Central memory CD8-positive, alpha-beta T cell (primary cell): ENCODE measurements at places on chromosomes 7 and 10.

DNA sequence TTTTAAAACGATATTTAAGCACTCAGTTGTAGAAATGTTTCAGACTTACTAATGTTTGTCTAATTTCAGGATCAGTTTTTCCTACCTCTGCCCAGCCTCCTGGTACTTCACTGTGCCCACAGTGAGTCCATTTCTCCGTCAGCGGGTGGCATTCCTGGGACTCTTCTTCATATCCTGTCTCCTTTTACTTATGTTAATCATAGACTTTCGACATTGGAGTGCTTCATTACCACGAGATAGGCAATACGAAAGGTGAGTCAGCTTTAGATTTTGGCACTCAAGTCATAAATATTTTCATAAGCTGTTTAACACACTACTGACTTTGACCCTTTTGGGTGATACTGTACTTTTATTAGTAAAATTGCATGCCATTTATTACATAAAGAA lies 2.1 kb downstream of the ENTPD7 start:
- peaks cover 8% of the 10 kb centered on the region for H3K36me3 ChIP-seq
- H3K27ac ChIP-seq: no peak overlapping the region
- no peak overlapping the region for H3K4me3 ChIP-seq
- no peak for DNase-seq

DNA sequence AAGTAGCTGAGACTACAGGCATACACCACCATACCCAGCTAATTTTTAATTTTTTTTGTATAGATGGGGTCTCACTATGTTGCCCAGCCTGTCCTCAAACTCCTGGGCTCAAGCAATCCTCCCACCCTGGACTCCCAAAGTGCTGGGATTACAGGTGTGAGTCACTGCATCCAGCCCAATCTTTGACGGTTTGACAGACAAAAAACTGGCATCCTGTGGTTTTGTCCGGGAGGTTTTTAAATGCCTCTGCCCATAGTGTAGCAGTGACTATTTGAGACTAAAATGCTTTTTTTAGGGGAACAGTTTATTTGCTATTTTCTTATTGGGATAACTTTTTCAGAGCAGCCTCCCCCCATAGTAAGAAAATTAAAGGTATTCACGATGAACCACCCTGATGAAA lies 523.7 kb upstream of the GALNT17 start:
- no peak overlapping the region for H3K27ac ChIP-seq
- no peaks in the 10 kb centered on the region for H3K27me3 ChIP-seq
- no peak overlapping the region for H3K4me3 ChIP-seq
- peaks cover 2% of the 10 kb centered on the region for H3K36me3 ChIP-seq
- peaks cover 2% of the 10 kb centered on the region for H3K4me1 ChIP-seq
- DNase-seq: no peak

DNA sequence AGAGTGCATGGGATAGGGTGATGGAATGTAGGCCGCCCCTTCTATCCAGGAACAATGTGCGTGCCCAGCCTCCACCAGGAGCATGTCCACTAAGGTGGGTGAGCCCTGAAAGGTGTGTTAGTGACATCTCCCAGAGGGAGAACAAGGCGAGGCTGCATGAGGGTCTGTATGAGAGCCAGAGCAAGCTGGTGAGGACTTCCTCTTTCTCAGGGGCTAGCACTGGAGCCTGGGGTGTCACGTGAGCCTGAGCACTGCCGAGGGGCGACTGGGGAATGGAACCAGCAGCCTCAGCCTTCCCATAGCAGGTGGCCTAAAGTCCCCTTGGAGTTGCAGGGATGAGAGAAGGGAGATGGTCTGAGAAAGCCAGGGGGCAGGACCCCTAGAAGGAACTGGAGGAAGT lies 156.3 kb upstream of the COBL start:
- DNase-seq: no peak
- no peaks in the 10 kb centered on the region for H3K36me3 ChIP-seq
- H3K27ac ChIP-seq: no peak overlapping the region
- peaks cover 16% of the 10 kb centered on the region for H3K27me3 ChIP-seq

DNA sequence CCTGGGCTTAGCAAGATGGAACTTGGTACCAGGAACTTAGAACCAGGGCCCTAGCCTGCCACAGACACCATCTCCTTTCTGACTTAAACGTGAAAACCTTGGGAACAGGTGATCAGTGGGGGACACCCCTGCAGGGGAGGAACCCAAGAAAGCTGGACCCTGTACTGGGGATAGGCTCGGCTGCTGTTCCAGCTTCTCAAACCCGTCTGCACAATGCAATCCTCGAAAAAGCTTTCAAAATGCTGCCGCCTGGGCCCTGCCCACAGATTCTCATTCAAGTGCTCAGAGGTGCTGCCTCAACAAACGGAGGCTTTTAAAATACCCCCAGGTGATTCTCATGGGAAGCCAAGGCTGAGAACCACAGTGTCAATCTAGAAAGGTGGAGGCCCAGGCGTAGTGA lies 169.7 kb downstream of the ARHGAP21 start:
- no peak overlapping the region for H3K4me3 ChIP-seq
- peaks cover 34% of the 10 kb centered on the region for H3K27me3 ChIP-seq

DNA sequence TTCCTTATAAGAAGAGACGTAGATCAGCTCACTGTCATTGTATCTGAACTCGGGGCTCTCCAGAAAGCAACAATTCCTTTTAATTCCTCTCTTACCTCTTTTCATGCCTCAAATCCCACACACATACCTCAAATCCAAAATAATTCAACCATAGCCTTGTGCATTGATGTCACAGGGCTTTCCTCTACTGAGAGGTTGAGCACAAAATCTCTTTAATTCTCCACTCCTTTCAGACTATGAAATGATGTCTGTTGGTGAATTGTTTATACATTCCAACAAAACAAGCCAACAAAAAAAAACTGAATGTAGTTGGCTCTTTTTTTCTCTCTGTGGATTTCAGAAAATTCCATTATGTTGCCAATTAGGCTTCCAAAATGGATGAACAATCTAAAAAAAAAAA lies 53.2 kb downstream of the BPGM start:
- no peak for DNase-seq
- no peaks in the 10 kb centered on the region for H3K36me3 ChIP-seq
- peaks cover 9% of the 10 kb centered on the region for H3K27me3 ChIP-seq
- no peak overlapping the region for H3K27ac ChIP-seq
- H3K4me3 ChIP-seq: no peak overlapping the region

DNA sequence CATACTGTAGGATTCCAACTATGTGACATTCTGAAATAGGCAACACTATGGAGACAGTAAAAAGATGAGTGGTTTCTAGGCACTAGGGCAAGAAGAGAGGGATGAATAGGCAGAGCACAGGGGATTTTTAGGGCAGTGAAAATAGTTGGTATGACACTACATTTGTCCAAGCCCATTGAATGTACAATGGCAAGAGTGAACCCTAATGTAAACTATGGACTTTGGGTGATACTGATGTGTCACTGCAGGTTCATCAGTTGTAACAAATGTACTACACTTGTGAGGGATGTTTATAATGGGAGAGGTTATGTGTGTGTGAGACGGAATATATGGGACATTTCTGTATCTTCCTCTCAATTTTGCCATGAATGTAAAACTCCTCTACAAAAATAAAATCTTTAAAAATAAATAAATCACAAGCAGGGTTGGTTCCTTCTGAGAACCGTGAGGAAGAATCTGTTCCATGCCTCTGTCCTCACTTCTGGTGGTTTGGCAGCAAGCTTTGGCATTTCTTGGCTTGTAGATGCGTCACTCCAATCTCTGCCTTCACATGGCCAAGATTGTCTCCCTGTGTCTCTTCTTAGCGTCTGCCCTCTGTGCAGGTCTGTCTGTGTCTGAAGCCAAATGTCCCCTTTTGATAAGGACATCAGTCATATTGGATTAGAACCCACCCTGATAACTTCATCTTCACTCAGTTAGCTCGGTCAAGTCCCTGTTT lies 83.1 kb upstream of the AGBL3 start:
- H3K27me3 ChIP-seq: peaks cover 35% of the 10 kb centered on the region
- no peaks in the 10 kb centered on the region for H3K4me1 ChIP-seq
- no peak overlapping the region for H3K4me3 ChIP-seq
- no peak overlapping the region for H3K27ac ChIP-seq
- no peak for DNase-seq

GRCh38 chr10:62632071-62632809 lies 172.3 kb upstream of the ADO start:
- H3K4me3 ChIP-seq: peak overlapping the region; percentile 71
- no peaks in the 10 kb centered on the region for H3K27me3 ChIP-seq
- H3K36me3 ChIP-seq: peaks cover 4% of the 10 kb centered on the region
- H3K4me1 ChIP-seq: peaks cover 11% of the 10 kb centered on the region
- H3K27ac ChIP-seq: peak overlapping the region; percentile 97

- no peaks in the 10 kb centered on the region for H3K27me3 ChIP-seq
- no peak overlapping the region for H3K4me3 ChIP-seq
- H3K27ac ChIP-seq: no peak overlapping the region
- peaks cover 11% of the 10 kb centered on the region for H3K36me3 ChIP-seq
- DNase-seq: no peak
Measured at GRCh38 chr7:87548123-87548919, 52.4 kb downstream of the ABCB1 start.

- H3K27me3 ChIP-seq: no peaks in the 10 kb centered on the region
- H3K27ac ChIP-seq: no peak overlapping the region
- H3K4me1 ChIP-seq: no peaks in the 10 kb centered on the region
- H3K4me3 ChIP-seq: no peak overlapping the region
- H3K36me3 ChIP-seq: no peaks in the 10 kb centered on the region
Measured at GRCh38 chr10:71081912-71082311, 130.5 kb upstream of the UNC5B start.

- no peak for DNase-seq
- no peak overlapping the region for H3K27ac ChIP-seq
- H3K4me3 ChIP-seq: no peak overlapping the region
- no peaks in the 10 kb centered on the region for H3K27me3 ChIP-seq
Measured at GRCh38 chr10:35765996-35766395, 123.9 kb upstream of the FZD8 start.

GRCh38 chr7:25775999-25776743 lies 375.8 kb upstream of the NFE2L3 start:
- H3K27me3 ChIP-seq: peaks cover 41% of the 10 kb centered on the region
- no peaks in the 10 kb centered on the region for H3K36me3 ChIP-seq
- no peak overlapping the region for H3K27ac ChIP-seq
- no peak overlapping the region for H3K4me3 ChIP-seq

DNA sequence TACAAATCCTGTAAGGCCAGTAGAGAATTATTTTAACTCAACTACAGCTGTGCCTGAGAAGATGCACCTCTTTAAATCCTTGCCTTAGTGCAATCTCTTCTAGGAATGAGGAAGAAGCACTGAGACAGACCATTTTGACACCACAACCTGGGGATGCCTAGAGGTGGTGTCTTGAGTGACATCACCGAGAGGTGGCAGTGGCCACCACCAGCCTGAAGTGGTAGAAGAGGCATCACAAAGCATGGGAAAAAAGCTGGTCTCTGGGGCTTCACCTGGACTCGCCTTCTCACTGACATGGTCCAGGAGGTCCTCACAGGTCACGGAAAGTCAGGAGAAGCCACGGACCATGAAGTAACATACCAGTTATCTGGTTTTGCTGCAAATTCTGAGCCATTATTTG lies 99.2 kb upstream of the PDLIM1 start:
- H3K27ac ChIP-seq: no peak overlapping the region
- H3K36me3 ChIP-seq: no peaks in the 10 kb centered on the region
- no peak overlapping the region for H3K4me3 ChIP-seq
- peaks cover 9% of the 10 kb centered on the region for H3K27me3 ChIP-seq

- no peaks in the 10 kb centered on the region for H3K27me3 ChIP-seq
- no peak overlapping the region for H3K4me3 ChIP-seq
- no peaks in the 10 kb centered on the region for H3K36me3 ChIP-seq
- no peak overlapping the region for H3K27ac ChIP-seq
- H3K4me1 ChIP-seq: no peaks in the 10 kb centered on the region
- no peak for DNase-seq
Measured at GRCh38 chr10:11748866-11749265, 6.7 kb downstream of the ECHDC3 start.
